ENCODE measurements at places on chromosomes 2 and 18.

GRCh38 chr2:180657054-180657453 is 323.4 kb upstream of the UBE2E3 start:
- DNase-seq, result no peak

GRCh38 chr2:49226360-49226759 is 72.0 kb upstream of the FSHR start:
- DNase-seq, result no peak

DNA sequence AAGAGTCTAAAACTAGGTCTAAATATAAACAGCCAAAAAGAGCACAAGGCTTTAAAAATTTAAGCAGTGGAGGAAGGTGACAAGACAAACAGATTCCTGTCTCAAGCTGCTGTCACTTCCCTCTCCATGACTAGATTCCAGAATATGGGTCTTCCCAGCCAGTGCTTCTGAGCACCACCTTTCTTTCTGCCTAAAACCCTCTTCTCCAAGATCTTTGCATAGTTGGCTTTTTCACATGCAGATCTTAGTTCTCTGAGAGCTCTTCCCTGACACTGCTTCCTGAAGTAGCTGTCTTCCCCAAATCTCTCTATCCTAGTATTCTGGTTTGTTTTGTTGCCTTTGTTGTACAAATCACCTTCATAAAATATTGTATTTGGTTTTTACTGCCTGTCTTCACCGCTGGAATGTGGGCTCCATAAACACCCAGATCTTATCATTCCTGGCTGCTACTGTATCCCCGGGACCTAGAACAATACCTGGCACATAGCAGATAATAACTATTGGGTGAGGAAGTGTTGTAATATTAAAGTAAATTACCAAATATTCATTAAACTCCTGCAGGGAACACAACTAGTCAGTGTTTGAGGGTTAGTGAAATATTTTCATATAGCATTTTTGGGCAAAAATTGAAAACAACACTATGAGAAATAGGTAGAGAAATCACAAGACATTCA is 150.2 kb downstream of the CCDC85A start:
- no peak for DNase-seq

GRCh38 chr2:151729415-151729811 is 4.9 kb downstream of the NEB start:
- no peak for DNase-seq
